ACHN (cell line): ENCODE measurements at places on chromosomes 16 and 17.

- peak; percentile 58 for DNase-seq
Measured at GRCh38 chr17:34420254-34420766, 57.3 kb upstream of the CCL1 start.

- peak; percentile 67 for DNase-seq
Measured at GRCh38 chr17:49496183-49496866, 1.2 kb downstream of the NGFR start.

DNA sequence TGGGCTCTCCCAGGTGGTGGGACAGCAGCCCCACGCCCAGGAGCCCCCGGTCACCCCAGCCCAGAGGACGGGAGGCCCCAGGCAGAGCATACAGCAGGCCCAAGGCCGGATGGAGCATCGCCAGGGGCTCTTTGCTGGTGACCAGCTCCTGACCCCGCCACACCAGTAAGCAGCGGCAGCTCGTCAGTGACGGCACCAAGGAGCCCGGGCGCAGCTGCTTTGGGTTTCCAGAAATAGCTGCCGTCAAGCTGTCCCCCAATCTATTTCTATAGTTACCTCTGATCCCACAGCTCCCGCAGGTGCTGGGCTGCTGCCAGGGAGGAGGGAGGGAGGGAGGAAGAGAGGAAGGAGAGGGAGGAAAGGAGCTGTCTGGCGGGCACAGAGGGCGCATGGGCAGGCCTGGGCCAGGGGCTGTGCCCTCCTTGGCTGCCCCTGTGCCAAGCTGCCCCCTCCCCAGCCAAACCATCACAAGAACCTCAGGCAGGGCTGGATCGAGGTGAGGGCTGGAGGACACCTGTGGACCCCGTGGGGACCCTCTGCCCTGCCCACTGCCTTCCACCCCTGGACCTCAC lies 10.8 kb upstream of the RASD1 start:
- DNase-seq = no peak

DNA sequence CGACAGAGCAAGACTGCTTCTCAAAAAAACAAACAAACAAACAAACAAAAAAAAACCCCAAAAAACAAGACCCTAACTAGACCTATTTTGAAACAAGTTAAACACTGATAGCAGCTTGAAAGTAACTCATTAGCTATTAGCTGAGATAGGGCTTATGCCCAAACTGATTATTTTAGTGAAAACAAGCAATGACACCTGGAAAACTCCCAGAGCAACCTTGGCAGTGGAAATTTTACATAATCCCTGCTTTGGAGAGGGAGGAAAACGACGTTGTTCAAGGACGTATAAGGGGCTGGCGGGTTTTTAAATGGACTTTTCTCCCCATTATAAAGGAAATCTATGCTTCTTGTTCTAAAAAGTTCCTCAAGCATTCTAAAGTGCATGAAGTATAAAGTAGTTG lies 45.4 kb upstream of the AQP8 start:
- DNase-seq = no peak

- no peak for DNase-seq
Measured at GRCh38 chr16:70705056-70705455, 19.2 kb upstream of the MTSS2 start.

DNA sequence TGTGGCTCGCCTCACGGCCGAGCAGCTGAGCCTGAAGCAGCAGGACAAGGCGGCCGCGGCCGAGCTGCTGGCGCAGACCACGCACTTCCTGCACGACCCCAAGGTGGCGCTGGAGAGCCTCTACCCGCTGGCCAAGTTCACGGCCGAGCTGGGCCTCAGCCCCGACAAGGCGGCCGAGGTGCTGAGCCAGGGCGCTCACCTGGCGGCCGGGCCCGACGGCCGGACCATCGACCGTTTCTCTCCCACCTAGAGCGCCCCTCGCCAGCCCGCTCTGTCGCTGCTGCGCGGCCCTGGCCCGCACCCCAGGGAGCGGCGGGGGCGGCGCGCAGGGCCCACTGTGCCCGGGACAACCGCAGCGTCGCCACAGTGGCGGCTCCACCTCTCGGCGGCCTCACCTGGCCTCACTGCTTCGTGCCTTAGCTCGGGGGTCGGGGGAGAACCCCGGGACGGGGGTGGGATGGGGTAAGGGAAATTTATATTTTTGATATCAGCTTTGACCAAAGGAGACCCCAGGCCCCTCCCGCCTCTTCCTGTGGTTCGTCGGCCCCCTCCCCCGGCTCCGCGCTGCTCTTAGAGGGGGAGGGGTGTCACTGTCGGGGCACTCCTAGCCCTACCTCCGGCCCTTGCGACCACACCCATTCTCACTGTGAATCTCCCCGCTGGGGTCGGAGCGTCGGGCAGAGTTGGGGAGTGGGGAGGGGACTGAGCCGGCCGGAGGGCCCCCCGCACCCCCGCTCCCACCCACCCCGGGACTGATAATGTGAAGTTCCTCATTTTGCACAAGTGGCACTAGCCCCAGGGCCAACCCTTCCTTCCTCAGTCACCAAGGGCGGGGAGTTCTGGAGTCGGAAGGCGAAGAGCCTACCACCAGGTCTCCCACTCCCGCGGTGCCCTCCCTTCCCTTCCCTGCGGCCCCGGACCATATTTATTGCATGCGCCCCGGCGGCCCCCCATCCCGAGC lies 4.0 kb downstream of the HIC1 start:
- no peak for DNase-seq

DNA sequence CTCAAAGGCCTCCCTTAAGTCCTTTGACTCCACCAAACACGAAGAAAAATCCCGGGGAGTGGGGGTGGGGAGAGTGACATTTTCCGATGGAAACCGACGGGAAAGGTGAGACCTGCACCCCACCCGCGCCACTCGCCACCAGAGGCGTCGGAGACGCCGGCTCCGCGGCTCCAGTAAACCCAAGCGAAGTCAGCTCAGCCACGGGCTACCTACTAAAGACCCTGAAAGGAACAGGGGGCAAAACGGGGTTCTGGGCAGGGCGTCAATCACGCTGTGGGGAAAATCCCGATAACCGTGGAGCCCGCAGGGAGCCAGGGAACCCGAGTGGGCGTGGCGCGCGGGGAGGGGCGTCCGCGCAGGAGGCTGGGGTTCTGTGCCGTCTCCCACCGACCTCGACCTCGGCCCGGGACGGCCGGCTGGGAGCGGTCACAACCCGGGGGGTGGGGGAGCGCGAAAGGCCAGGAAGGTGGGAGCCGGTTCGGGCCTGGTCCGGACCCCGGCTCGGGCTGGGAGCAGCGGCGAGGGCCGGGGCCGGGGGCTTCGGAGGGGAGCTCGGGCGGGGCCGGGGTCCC lies 565 bp downstream of the WDR45B start:
- peak; percentile 45 for DNase-seq
